ENCODE measurements at places on chromosomes 2 and 18.
A peak's percentile ranks its signal among the peaks of the same experiment; 100 is the strongest.

DNA sequence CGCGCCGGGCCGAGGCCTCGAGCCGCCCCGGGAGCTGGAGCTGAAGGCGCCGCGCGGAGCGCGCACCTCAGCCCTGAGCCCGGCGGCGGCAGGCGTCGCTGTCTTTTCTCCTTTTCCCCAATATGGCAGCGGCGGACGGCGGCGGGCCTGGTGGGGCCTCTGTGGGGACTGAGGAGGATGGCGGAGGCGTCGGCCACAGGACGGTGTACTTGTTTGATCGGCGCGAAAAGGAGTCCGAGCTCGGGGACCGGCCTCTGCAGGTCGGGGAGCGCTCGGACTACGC is 369 bp downstream of the SMCHD1 start:
- DNase-seq, result no peak

DNA sequence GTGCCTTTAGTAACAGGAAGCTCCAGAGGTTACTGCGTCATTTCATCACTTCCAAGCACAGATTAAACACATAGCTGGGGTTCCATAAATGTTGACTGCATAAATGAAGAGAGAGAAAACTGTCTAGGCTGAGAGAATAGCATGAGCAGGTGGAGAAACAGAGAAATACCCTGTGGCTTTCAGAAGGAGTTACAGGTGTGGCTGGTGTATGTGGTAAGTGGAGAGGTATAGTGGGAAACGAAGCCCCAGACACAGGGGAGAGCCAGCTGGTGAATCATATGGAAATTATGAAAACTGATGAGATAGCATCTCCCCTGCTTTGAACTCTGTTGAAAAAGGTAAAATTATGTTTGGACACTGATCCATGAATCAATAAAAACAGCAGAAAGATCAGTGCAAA is 807.4 kb upstream of the POU3F3 start:
- no peak for DNase-seq

DNA sequence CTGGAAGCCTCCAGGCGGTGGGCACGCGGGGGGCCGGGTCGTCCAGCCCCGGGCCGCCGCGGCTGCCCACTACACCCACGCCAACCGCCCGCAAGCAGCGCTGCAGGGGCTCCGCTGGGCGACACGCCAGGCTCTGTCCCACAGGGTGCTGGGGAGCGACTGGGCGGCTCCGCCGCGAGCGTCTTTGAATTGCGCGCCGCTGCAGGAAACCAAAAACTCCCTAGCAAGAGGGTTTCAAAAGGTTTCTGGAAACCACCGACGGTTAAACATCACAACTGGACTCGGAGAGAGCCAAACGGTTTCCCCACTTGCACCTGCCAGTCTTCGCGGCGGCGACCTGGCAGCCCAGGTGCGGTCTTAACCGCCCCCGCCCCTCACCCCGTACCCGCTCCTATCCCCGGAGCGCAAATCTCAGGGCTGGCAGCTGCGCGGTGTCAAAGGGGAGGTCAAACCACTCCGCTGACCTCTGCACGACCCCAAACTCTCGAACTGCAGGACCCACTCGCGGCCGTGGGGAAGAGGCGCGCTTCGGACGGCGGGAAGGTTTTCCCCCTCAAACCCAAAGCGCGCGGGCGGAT is 1.0 kb downstream of the CXCR4 start:
- DNase-seq, result peak; percentile 41

DNA sequence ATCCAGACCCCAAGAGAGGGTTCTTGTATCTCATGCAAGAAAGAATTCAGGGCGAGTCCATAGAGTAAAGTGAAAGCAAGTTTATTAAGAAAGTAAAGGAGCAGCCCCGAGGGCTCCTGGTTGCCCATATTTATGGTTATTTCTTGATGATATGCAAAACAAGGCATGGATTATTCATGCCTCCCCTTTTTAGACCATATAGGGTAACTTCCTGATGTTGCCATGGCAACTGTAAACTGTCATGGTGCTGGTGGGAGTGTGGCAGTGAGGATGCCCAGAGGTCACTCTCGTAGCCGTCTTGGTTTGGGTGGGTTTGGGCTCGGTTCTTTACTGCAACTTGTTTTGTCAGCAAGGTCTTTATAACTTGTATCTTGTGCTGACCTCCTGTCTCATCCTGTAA is 750.2 kb upstream of the FANCL start:
- DNase-seq, result no peak

DNA sequence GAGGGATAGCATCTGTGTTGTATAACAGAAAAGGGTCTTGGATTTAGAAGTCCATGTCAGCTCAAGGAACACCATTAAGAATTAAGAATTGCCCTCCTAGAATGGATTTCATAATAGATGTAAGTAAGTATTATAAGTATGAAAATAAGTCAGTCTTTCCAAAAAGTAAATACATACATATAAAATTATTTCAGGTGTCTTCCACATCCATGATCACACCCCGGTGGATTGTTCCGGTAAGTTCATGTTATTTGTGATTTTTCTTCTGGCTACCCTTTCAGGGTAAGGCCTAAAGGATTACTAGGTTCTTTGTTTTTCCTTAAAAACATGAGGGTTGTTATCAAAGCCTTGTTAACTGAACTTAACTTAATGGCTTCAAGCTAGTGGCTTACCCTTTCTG is 55.9 kb downstream of the TMEM185B start:
- no peak for DNase-seq

GRCh38 chr2:234919711-234920110 is 32.1 kb upstream of the SH3BP4 start:
- DNase-seq, result no peak

GRCh38 chr2:68568116-68568515 is 75.3 kb upstream of the PROKR1 start:
- no peak for DNase-seq

DNA sequence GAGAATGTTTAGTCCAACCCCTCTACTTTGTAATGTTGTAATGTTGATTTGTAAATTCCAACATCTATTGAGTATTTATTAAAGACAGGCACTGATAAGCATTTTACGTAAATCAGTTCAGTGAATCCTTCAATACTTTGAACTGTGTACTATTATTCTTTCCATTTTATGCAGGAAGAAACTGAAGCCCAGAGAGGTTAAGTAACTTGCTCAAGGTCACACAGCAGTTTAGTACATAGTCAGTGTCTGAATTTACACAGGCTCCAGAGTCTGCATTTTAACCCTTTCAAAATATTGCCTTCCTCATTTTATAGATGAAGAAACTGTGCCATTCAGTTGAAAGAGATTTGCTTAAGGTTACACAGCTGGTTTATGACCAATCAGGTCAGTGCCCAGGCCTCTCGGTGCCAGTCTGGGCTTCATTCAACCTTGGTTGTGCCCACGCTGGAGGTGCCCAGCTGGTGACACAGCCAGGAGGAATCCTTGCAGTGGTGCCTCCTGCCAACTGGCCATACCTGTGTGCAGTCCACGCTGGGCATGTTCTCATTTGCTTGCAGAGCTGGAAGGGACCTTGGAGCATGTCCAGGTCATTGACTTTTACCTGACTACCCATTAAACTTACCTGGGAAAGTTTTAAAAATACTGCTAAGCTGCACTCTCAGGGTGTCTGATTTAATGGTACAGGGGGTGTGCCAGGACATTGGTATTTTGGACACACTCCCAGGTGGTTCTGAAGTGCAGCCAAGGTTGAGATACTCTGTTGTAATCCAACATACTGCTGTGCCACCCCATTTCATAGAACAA is 74.3 kb upstream of the CYRIA start:
- DNase-seq, result no peak

- DNase-seq, result no peak
Observed at GRCh38 chr2:97769308-97769707, 55.9 kb downstream of the ZAP70 start.

- no peak for DNase-seq
Observed at GRCh38 chr2:39264733-39265132, 21.0 kb upstream of the CDKL4 start.

- no peak for DNase-seq
Observed at GRCh38 chr18:21896732-21897336, 156.2 kb downstream of the MIB1 start.

DNA sequence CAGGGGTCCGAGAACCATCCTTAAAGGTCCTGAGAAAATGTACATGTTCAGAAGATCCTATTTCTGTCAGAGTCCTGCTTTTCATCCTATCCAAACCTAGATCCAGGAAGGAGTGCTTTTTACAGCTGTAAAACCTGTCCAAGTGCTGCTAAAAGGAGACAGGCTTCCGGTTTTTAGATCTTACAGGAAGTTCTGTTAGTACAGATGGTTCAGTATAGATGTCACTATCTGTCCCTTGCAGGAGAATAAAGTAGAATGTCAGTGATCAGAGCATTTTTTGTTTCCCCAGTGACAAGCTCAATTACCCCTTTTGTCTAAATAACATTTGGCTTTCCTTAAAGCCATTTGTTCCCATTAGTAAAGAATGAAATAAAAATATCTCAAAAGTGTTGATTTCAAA is 98.3 kb downstream of the NRP2 start:
- DNase-seq, result no peak

DNA sequence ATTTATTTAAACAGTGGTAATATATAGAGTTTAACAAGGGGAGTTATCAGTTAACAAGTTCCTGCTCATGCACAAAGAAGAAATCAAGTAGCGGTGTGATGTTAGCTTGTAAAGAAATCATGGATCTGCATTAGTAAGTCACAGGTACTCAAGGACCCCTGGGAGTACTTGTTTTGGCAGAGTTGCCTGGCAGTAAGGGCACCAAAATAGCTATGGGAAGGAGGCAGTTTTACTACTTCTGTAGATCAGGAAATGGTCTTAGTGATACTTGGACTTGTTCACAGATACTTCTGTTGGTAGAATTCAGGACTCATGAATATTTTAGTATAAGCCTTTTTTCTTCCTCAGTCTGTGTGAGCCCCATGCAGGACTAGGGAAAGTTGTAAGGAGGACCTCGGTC is 107.3 kb upstream of the IL1R2 start:
- DNase-seq, result no peak

DNA sequence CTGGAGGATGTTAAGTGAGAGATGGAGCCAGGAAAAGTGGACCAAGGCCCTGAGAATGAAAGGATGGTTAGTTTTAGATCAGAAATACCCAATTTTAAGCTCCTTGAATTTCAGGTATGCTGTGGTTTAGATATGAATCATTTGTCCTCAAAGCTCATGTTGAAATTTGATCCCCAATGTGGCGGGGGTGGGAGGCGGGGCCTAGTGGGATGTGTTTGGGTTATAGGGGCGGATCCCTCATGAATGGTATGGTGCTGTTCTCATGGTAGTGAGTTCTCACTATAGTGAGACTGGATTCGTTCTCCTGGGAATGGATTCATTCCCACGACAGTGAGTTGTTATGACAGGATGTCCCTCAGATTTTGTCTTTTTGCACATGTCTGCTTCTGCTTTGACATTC is 11.4 kb downstream of the MYO5B start:
- no peak for DNase-seq

DNA sequence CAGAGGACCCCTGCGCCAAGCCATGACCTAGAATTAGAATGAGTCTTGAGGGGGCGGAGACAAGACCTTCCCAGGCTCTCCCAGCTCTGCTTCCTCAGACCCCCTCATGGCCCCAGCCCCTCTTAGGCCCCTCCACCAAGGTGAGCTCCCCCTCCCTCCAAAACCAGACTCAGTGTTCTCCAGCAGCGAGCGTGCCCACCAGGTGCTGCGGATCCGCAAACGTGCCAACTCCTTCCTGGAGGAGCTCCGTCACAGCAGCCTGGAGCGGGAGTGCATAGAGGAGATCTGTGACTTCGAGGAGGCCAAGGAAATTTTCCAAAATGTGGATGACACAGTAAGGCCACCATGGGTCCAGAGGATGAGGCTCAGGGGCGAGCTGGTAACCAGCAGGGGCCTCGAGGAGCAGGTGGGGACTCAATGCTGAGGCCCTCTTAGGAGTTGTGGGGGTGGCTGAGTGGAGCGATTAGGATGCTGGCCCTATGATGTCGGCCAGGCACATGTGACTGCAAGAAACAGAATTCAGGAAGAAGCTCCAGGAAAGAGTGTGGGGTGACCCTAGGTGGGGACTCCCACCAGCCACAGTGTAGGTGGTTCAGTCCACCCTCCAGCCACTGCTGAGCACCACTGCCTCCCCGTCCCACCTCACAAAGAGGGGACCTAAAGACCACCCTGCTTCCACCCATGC is 3.0 kb downstream of the PROC start:
- no peak for DNase-seq

GRCh38 chr18:2112435-2113045 is 458.8 kb downstream of the METTL4 start:
- DNase-seq, result no peak

DNA sequence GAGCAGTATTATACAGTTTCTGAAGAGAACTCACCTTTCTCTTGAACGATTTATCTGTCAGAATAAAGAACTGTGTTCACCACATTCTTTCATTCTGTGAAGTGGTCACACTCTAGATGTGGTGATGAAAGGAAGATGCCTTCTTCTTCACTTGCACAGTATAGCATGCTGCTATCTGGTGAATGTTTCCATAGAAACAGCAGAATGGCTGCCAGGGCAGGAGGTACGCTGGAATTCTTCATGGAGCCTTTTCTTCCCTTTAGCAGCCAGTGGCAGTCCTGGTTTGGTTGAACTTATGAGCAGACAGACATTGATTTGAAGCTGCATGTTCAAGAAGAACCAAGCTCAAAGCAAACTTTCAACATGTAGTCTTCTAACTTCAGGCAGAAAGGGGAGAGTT is 1157.9 kb upstream of the LRRTM1 start:
- no peak for DNase-seq

- DNase-seq, result no peak
Observed at GRCh38 chr18:76307293-76307690, 187.8 kb downstream of the ZNF516 start.

DNA sequence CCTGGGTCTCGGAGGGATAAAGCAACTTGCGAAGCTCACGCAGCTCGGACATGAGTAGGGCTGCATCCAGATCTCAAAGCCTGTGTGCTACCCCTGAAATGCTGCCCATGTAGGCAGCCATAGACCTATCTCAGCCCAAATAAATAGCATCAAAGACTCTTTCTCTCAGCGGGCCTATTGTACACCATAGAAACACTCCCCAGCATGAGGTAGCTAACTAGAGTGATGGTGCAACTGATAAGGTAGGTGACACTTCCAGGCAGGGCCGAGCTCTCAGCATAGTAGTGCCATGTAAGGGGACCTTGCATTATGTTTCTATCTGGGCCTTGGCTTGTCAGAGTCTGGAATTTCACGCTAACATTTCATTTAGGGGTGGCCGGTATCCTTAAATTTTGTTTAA is 52.4 kb downstream of the RABL2A start:
- no peak for DNase-seq

- DNase-seq, result no peak
Observed at GRCh38 chr2:16394072-16394985, 271.3 kb downstream of the CYRIA start.

DNA sequence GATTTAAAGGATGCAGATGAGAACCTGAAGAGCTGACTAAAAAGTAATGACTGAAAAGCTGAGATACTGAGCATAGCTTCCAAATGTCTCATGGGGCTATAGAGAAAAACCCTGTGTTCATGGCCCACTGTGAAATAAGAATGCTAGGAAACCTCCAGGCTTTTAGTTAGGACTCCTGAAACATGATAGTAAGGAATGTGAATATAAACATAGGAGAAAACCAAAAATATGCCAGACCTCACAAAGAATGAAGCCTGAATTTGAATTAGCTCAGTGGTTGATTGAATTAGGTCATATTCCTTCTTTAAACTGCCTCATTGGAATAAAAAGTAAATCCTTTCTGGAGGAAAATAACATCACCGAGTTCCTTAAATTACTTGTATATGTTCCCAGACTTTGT is 194.5 kb upstream of the NXPH2 start:
- no peak for DNase-seq

- DNase-seq, result no peak
Observed at GRCh38 chr18:1394966-1395365, 490.3 kb downstream of the ADCYAP1 start.

Measured in T-helper 2 cell (primary cell).